NCI-H1092 (cell line): ENCODE measurements at places on chromosomes 12 and 14.

GRCh38 chr12:94037444-94037843 lies 110.9 kb upstream of the PLXNC1 start:
- no peak for DNase-seq

- peak; percentile 30 for DNase-seq
Observed at GRCh38 chr14:95871531-95871930, 5.1 kb upstream of the TUNAR start.

- DNase-seq = no peak
Observed at GRCh38 chr12:10705655-10706054, 17.5 kb downstream of the YBX3 start.

DNA sequence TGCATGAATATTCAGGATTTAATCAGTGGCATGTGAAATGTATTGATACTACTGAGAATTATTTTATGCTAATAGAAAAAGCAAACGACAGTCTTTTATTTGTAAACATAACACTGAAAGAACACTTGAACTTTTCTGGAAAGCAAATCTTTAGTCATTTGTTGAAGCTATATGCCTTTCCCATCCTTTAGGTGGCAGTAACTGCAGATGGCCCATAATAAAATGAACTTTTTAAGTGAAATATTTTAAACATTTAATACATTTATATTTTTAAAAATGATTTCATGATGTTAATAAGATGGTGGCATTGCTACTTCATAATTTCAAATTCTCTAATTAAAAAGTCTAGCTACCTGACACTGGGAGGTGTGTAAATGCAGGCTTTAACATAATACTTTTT lies 13.9 kb upstream of the KRR1 start:
- no peak for DNase-seq

DNA sequence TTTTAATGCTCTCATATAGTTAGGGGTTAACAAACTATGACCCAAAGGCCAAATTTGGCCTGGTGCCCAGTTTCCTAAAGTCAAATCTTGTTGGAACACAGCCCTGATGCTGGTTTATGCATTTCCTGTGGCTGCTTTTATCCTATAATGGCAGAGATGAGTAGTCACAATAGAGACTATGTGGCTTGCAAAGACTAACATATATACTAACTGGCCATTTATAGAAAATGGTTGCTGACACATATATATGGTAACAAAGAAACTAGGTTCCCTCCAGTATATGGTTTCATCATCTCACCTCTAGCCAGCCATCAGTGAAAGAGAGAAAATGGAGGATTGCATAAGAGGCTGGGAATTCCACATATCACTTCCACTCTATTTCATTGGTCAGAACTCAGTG lies 10.8 kb downstream of the NAV3 start:
- no peak for DNase-seq

DNA sequence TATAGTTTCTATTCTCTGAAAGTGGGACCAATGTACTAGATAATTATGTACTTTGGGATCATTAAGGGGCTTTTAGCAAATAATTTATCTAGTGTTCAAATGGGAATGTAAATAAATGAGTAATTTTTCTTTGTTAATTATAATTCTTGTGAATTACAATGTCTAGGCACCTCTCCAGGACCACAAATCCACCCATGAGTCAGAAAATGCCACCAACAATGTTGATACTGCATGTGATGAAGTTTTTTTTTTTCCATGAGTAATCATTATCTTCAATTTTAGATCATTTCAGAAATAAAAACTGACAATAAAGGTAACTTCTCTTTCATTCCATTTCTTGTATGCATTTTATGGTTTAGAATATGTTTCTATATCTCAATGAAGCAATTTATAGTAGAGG lies 470.3 kb downstream of the VRK1 start:
- DNase-seq = no peak
